ENCODE measurements at places on chromosomes 5 and 9.

GRCh38 chr9:36045610-36046009 lies 8.9 kb downstream of the RECK start:
- no peak for DNase-seq

DNA sequence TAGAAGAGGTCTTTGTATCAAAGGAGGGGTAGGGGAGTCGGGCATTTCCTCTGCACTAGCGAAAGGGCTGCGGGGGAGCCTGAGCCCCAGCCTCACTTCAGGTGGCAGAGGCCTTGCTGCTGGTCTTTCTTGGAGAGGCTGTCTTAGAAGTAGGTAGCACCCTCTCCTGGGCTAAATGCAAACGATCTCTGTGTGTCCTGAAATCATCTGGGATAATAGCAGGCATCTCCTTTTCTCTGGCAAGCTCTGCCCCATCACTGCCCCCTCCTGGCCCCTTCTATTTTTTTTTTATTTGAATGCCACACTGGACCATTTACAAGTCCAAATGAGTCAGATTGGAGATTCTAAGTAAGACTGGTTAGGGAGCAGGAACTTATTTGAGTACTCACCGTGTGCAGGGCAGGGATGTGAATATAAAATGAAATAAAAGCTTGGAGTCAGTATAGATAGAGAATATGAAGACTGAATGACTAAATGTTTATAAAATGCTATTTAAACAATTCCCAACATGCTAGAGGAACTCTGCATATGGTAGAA lies 137.1 kb downstream of the FGF1 start:
- DNase-seq: peak; percentile 81

DNA sequence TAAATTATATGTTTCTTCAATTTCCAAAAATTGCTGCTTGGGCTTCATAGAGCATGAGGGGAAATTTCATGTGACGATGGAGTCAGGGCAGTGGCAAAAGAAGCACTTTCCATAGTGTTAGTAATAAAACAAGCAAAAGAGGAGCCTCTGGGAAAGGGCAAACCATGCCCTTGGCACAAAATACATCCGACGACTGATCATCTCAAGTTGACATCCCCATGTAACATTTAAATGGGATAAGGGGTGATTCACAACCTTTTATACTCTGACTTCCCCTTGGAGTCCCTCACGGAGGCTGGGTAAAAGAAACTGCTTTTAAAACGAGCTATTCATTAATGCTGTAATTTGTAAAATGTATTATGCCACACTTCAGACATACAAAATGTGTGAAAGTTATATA lies 161.4 kb upstream of the DMRT1 start:
- DNase-seq: no peak

DNA sequence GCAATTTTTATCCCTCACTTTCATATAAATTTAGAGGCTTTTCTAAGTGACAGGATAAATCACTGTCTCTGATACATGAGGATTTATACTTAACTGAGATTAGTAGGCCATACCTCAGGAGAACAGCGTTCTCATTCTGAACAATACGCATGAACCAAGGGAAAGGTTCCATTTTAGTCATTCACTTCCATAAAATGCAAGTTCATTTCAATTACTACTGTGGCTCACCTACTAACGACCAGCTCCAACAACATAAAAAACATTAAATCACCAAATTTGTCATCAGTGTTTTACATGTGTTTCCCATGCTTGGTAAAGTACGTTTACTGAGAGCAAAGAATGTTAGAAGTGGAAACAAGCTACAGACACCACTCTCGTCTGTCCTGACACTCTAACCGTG lies 67.4 kb downstream of the EFNA5 start:
- DNase-seq: no peak

All from fibroblast of skin of left biceps (primary cell).